ENCODE measurements at places on chromosomes 13 and 19. TPM values are rescaled to one million over a fixed set of nuclear protein-coding genes. Genes with fewer than 3 reads are reported as not detected.

ZNF606 gene
- 7.0 TPM for total RNA-seq

VSTM2B gene
- total RNA-seq = not detected

ZNF667 gene
- 0.72 TPM for total RNA-seq

PDE4C gene
- total RNA-seq = not detected

GAS6 gene
- 213 TPM for total RNA-seq

KLC3 gene
- 49.6 TPM for total RNA-seq

ZNF492 gene
- total RNA-seq = 1.8 TPM

PINLYP gene
- total RNA-seq = 6.6 TPM

CCDC70 gene
- total RNA-seq = not detected

ZNF625 gene
- total RNA-seq = 3.1 TPM

SMAD9 gene
- total RNA-seq = 0.39 TPM

ZNF616 gene
- 5.3 TPM for total RNA-seq

C19orf67 gene
- total RNA-seq = not detected

DLL3 gene
- 2.6 TPM for total RNA-seq

PTH2 gene
- total RNA-seq = not detected

KL gene
- not detected for total RNA-seq

NKPD1 gene
- total RNA-seq = 1.1 TPM

ZNF610 gene
- 2.6 TPM for total RNA-seq

ZNF30 gene
- 2.3 TPM for total RNA-seq

FCAR gene
- not detected for total RNA-seq

OR7A5 gene
- not detected for total RNA-seq

PSG7 gene
- not detected for total RNA-seq
